Stimulated activated CD4-positive, alpha-beta T cell treated with anti-CD3 and anti-CD28 coated beads, Interleukin-2, amount 100 ng/mL, for 4 hours (primary cell): ENCODE measurements at places on chromosomes 4 and X.

GRCh38 chr4:7956934-7957656 is 17.4 kb upstream of the AFAP1 start:
- no peak for DNase-seq

DNA sequence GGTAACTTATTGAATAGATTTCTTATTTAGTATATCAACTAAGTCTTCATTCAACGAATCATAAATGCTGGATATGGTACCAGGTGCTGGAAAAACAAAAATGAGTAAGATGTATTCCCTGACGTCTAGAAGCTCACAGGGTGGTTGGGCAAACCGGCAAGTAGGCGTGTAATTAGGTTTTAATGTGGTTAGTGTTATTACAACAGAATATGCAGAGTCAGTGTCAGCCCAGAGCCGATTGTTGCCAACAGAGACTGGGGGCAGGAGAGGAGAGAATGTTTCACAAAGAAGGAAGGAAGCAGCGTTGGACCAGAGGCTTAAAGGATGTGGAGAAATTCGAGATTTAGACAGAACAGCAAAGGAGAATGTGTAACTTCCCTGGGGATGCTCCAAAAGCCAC is 111.7 kb downstream of the TENM3 start:
- no peak for DNase-seq

DNA sequence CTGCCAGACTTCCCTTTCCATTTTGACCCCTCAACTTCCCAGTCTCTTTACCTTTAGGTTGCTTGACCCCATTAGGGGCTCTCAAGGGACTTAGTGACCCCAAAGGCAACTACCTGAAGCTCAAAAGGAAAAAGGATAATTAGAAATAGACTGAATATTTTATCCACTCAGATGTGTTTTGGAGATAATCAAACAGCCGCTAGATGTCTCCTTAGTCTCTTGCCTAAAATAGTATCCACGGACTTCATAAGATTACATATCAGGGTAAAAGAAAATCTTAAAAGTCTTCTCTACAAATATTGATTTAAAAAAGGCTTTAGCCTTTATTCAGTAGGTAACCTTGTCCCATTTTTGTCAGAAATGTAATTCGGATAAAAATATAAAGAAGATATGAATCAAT is 21.0 kb upstream of the RHOXF2 start:
- no peak for DNase-seq

DNA sequence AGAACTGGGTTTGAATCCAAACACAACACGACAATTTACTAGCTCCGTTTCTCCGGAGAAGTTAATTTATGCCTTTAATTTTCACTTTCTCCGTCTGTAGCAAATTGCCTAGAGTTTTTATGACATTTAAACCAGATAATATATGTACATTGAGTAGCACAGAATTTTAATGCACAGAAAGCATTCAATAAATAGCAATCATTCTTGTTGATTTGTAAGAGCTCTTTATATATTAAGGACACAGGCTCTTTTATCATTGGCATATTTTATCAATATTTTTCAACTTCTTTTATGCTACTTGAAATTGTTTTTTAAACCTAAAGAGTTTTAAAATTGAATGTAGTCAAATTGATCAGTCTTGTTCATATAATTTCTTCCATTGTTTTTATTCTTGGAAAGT is 99.6 kb upstream of the PPP2R3B start:
- no peak for DNase-seq

- no peak for DNase-seq
Observed at GRCh38 chrX:9476810-9477575, 12.1 kb downstream of the TBL1X start.

DNA sequence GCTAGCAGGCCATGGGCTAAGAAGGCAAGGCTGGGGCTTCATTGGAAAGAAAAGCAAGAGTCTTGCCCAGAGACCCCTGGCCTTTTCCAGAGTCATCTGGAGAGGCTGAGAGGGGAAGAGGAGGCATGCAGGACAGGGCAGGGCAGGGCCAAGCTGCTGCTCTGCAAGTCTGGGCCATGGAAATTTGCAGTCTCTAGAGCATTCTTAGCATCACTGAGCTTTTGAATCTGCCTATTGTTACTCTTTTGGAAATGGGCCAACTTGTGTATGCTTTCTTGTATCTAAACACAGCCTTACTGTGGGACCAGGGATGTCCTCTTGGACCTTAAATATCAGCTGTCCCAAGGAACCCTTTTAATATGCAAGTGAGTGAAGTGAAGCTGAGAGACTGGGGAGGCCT is 560.5 kb downstream of the MID1IP1 start:
- DNase-seq = no peak

- DNase-seq = no peak
Observed at GRCh38 chr4:88753658-88754571, 56.3 kb upstream of the NAP1L5 start.

DNA sequence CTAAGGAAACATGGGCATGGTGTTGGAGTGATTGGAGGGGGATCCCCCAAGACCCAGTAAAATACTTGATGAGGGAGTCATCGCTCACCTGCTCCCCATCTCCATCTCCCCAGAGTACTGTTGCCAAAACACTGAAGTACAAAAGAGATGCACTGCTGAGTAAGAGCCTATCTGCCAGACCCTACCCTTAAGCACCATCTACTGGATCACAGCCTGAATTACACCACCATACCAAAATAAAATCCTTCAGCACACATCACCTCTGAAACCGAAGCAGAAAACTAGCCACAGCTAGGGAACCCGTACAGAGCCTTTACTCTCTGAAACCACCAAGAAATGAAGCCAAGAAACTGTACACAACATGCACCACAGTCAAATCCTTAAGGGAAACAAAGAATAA is 466.3 kb upstream of the ACTRT1 start:
- DNase-seq = no peak

GRCh38 chr4:20683766-20684165 is 16.5 kb upstream of the PACRGL start:
- DNase-seq = no peak

DNA sequence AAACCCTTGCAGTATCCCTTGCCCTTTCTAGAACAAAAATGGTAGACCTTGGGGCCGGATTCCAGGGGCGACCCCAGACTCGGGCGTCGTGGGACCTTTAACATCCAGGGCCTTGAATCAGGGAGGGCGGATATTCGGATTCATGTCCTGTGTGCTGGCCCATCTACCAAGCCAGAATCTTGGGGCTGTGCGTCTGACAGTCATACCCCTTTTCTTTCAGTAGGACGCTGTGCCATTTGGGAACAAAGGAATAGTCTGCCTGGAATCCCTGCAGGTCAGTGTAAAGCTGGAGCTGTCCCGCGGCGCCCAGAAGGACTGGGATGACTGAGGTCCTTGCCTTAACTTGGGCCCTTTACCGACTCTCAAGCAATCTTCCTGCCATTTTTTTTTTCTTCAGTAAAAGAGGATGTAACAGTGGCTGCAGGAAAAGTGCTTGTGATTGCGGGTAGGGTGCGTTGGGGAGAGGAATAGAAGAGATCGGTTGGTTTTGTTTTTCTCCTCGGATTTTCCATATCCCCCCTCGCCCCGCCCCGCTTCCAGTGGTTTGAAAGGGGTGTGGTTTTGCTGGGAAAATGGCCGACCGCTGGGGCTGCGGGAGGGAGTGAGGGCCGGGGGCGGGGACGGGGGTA is 518 bp downstream of the ARMCX1 start:
- DNase-seq = no peak

DNA sequence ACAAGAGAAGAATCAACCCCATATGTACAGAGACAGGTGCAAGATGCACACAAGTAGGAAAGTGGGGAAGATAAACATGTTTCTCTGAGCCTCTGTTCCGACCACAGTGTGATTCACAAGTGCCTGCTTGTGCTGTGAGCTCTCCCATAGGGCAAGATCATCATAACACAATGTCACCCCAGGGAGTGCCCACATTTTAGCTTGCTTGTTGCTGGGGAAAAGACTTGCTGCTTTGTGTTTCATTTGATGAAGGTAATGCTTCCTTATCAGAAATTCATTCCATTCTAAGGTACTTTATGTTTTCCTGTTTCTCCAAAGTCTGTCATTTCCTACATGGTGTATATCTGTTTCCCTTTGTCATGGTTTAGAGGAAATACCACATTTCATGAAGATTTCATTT is 304.5 kb upstream of the DIPK2B start:
- DNase-seq = no peak

- DNase-seq = no peak
Observed at GRCh38 chr4:12674184-12674583, 810.0 kb downstream of the RAB28 start.

DNA sequence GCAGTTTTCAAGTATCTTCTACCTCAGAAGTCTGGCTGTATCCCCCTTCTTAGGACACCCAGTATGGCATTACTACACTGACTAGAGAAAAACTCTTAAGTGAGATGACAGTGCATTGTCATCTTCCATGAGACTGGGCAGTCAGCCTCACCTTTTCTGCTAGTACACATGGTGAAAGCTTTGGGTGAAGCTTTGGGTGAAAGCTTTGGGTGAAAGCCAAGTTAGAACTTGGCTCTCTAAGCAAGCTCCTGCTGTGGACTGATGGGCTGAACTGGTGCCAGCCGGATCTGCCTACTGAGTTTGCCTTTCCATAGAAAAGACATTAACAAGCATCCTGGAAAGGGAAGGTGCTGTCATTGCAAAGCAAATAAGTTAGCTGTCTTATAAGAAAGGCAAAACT is 8.8 kb downstream of the EPHA5 start:
- DNase-seq = no peak

GRCh38 chrX:32448320-32448719 is 763.0 kb downstream of the DMD start:
- no peak for DNase-seq

- no peak for DNase-seq
Observed at GRCh38 chr4:23899565-23899964, 9.7 kb upstream of the PPARGC1A start.

GRCh38 chr4:19748519-19749479 is 502.9 kb upstream of the SLIT2 start:
- DNase-seq = no peak

- DNase-seq = no peak
Observed at GRCh38 chr4:17558941-17559708, 17.9 kb upstream of the LAP3 start.

DNA sequence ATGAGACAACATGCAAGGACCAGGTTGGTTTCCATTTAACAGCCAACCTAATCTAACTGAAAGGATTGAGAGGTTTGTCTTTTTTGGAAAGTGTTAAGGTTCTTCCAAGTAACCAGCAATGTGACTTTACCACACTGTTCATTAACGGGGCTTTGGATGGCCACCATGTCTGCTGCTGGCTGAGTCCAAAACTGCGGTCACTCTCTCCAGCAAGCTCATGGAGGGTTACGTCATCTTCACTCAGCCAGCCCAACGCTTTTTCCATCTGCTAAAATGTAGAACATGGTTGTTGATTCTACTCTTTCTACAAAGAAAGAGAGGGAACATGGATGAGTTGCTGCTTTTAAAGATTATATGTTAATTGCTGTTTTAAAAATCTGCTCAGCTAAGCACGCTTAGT is 11.0 kb downstream of the PKD2 start:
- DNase-seq = no peak

DNA sequence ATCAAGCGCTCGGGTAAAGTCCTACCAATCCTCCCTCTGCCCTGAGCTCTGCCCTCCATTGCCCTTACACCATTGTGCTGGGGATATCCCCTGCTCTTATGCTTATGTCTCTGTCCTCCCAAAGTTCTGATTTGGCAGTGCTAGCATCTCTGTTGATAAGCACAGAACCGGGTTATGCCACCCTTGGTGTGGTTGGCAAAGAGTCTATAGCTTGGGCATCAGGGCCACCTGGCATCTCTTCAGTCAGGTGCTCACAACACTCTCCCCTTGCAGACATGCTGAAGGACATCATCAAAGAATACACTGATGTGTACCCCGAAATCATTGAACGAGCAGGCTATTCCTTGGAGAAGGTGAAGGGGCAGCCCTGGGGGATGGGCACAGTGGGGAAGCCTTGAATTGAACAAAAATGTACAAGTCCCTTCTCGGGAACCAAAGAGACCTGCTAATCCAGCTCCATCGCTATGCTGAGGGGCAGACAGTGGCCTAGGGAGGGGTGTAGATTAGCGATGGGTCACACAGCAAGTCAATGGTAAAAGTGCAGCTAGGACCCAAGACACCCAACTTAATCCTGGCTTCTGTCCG is 3.8 kb downstream of the MAGED2 start:
- DNase-seq = no peak

DNA sequence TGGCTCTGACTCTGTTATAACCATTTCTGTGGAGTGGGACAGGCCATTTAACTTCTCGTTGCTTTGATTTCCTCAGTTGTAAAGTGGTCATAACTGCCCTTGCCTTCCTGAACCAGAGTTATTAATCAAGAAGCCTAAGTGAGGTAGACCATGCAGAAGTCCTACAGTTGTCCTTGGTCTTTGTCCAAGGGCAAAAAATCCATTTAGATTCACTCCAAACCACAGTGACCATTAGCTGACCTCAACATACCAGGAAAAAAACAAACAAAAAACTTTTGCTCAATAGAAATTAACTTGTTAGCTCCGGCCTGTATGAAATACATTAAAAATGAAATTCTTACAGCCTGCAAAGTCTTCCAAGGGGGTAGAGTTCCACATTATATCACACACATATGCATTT is 52.7 kb downstream of the TBC1D9 start:
- DNase-seq = no peak

DNA sequence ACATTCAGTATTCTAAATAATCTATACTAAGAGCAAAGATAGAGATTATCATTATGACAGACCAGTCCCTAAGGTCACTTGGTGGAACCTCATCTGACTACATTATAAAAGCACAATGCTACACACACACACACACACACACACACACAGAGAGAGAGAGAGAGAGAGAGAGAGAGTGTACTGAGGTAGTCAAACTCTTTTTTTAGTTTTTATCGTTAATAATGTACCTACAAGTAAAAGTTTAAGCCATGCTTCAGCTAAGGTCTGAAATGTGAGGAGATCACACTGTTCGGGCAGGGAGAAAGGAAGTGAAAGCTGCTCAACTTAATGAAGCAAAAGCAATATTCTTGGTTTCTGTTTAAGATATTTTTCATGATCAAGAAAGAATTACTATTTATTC is 75.8 kb upstream of the CCDC160 start:
- no peak for DNase-seq

DNA sequence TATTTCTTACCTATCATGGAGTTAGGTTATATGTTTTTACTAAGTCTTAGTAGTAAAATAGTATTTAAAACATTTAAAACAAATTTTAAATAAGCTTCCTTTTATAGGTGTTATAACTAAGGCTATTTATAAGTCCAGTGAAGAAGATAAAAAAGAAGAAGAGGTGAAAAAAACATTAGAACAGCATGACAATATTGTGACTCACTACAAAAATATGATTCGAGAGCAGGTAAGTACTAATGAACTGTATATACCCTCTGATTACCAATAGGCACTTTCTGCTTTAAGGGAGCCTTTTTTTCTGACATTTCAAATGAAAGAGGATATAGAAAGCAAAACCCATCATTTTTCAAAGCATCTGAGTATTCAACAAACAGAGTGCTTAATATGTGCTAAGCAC is 76.6 kb downstream of the USO1 start:
- DNase-seq = no peak

DNA sequence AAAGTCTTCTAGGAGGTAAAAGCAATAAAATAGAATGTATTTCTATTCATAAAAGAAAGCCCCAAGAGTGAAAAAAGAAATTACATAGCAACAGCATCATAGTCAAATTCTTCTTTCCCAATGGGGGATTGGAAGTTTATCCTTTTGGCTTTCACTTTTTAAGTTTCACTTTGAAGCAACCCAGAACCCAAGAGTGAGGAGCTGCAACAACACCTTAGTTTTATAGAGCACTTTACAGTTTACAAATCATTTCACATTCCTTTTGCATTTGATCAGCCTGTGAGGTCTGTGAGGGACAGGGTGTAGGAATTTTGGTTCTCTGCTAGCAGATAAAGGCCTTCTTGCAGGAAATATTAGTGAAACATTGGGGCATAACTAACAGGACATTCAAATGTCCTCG is 112.0 kb upstream of the NDP start:
- DNase-seq = no peak
